ENCODE measurements at places on chromosomes 1 and 21. TPM values are rescaled to one million over a fixed set of nuclear protein-coding genes. Genes with fewer than 3 reads are reported as not detected.

- peak; percentile 30 for DNase-seq
- H3K36me3 ChIP-seq = no peaks in the 10 kb centered on the region
- no peaks in the 10 kb centered on the region for H3K27me3 ChIP-seq
- H3K4me3 ChIP-seq = no peak overlapping the region
- no peaks in the 10 kb centered on the region for H3K4me1 ChIP-seq
Observed at GRCh38 chr1:7218210-7218832, 433.1 kb downstream of the CAMTA1 start.

Gene AIM2
- 0.20 TPM for total RNA-seq

GRCh38 chr1:36881541-36881940 lies 152.8 kb downstream of the GRIK3 start:
- H3K36me3 ChIP-seq = no peaks in the 10 kb centered on the region
- H3K4me3 ChIP-seq = no peak overlapping the region
- no peak for DNase-seq
- no peak overlapping the region for H3K27ac ChIP-seq
- H3K4me1 ChIP-seq = no peaks in the 10 kb centered on the region

GRCh38 chr1:212629450-212630157 lies 21.0 kb downstream of the ATF3 start:
- no peaks in the 10 kb centered on the region for H3K4me1 ChIP-seq
- no peak overlapping the region for H3K27ac ChIP-seq
- H3K4me3 ChIP-seq = no peak overlapping the region
- H3K36me3 ChIP-seq = no peaks in the 10 kb centered on the region

Gene TNFRSF14
- 78.5 TPM for total RNA-seq

Gene CFAP141
- not detected for total RNA-seq

Gene F13B
- total RNA-seq = not detected

DNA sequence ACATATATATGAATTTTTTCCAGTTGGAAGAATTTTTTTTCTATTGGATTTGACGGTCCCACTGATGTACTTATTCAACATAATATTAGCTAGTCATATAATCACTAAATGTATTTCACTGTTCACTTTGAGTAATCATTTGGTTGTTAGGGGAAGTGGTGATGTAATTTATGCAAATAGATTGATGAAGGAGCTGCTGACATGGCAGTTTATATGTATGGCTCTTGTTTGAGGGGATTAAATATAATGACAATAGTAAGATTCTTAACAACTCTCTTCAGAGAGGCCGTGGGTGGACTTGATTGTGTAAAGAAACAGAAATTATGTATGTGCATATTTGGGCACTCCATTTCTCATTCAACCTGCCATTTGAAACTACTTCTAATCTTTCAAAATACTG lies 653.6 kb upstream of the ADGRL4 start:
- H3K27ac ChIP-seq = no peak overlapping the region
- no peaks in the 10 kb centered on the region for H3K27me3 ChIP-seq
- DNase-seq = no peak
- no peak overlapping the region for H3K4me3 ChIP-seq
- no peaks in the 10 kb centered on the region for H3K36me3 ChIP-seq
- H3K4me1 ChIP-seq = peaks cover 1% of the 10 kb centered on the region

Gene TMOD4
- 1.4 TPM for total RNA-seq

GRCh38 chr1:182669266-182669665 lies 15.1 kb downstream of the RGS8 start:
- no peak overlapping the region for H3K27ac ChIP-seq
- no peak overlapping the region for H3K4me3 ChIP-seq
- no peak for DNase-seq
- H3K36me3 ChIP-seq = no peaks in the 10 kb centered on the region
- H3K27me3 ChIP-seq = no peaks in the 10 kb centered on the region
- peaks cover 2% of the 10 kb centered on the region for H3K4me1 ChIP-seq

DNA sequence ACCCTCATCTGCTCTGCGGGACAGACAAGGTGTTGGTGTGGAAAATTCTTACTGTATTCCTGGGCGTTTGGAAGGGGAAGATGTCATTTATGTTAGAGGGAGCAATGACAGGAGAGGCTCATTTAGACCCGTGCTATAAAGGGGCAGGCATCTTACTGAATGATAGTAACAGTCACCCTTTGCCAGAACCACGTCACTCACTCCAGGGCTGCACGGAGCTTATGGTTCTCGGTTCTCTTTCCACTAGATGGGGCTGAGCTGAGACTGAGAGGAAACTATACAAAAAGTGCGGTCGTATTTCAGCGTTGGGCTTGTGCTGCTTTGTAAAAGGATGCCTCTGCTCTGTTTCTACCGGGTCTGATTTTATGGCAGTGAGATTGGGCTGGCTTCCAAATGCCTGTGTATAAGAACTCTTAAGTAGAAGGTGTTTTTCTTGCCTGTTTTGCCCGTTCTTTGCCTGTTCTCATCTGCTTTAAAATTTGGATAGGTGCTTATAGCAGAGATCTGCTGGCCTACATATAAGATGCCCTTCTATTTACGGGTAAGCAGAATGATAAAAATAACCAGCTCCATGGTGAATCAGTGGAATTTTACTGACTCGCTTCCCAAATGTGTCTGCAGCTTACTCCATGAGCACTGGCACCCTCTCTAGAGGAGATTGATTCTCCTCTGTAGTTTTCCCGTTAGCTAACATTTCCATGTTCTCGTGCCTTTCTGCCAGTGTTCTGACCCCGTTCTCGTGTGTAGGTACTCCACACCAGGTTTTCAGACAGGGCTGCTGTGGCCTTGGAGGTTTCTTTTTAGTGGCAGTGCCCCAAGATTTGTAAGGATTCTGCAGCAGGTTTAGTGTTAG lies 55.9 kb downstream of the MRPS6 start:
- H3K4me1 ChIP-seq = peaks cover 29% of the 10 kb centered on the region
- peak; percentile 43 for DNase-seq
- no peaks in the 10 kb centered on the region for H3K36me3 ChIP-seq
- peak overlapping the region; percentile 15 for H3K27ac ChIP-seq
- no peaks in the 10 kb centered on the region for H3K27me3 ChIP-seq
- no peak overlapping the region for H3K4me3 ChIP-seq

DNA sequence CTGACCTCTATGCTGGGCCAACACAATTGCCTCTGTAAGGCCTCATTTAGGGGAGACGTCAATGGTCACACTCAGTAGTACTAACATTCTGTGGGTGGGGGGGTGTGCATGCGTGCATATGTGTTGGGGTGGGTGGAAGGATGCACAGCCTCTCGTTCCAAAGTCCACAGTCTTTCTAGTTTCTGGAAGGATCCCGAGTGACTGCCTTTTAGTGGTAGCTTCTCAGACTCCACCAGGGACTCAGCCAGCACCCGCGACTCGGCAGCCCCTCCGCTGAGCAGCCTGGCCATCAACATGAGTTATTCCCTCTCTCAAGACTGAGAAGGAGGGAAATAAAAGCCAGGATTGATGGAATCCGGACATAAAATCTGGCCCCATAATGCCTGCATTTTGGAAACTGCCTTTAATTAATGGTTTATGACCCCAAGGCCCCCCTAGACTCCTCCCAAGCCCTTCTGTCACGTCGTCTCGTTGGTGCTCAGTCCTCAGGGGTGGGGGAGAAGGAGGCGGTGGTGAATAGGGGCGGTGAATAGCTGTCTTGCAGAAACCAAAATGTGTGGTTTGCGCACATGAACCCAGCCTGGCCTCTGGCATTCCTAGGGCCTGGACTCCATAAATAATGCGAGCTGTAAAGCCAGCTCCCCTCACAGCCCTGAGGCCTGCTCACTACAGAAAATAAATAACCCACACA lies 65.1 kb upstream of the TMEM51 start:
- DNase-seq = peak; percentile 30

- no peaks in the 10 kb centered on the region for H3K4me1 ChIP-seq
- H3K27ac ChIP-seq = no peak overlapping the region
- no peaks in the 10 kb centered on the region for H3K27me3 ChIP-seq
- H3K36me3 ChIP-seq = no peaks in the 10 kb centered on the region
Observed at GRCh38 chr1:78094639-78095038, 48.9 kb downstream of the GIPC2 start.

Gene ELAPOR1
- 2.1 TPM for total RNA-seq

- no peak overlapping the region for H3K27ac ChIP-seq
- no peaks in the 10 kb centered on the region for H3K27me3 ChIP-seq
- H3K36me3 ChIP-seq = no peaks in the 10 kb centered on the region
Observed at GRCh38 chr1:43293896-43294760, 6.7 kb upstream of the TIE1 start.

Gene SFPQ
- 217 TPM for total RNA-seq

Gene PPIH
- 32.8 TPM for total RNA-seq

Gene WNT9A
- 3.9 TPM for total RNA-seq

- H3K4me3 ChIP-seq = no peak overlapping the region
- peak; percentile 7 for DNase-seq
- H3K27ac ChIP-seq = no peak overlapping the region
- H3K4me1 ChIP-seq = no peaks in the 10 kb centered on the region
Observed at GRCh38 chr1:102550729-102551384, 554.1 kb upstream of the OLFM3 start.

DNA sequence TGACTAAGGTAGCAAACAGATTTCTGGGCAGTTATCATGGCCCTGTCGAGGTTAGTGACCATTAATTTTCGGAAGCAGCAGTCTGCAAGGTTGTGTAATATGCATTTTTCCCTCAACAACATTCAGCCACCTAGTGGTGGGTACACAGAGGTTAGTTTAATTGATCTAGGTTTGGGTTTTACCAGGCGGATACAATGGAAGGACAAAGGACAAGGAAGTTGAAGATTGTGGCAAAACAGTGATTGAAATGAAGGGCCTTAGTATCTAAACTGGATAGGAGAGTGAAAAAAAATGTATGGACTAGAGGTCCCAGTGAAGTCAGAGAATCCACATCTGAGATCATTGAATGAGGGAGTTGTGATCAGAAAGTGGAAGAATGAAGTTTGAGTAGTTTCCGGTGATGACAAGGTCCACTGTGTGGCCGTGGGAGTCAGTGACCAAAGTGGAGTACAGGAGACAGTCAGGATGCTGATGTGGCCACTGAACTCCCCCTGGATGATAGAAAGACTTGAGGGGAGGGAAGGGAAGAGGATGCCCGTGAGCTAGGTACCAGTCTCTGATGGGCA lies 2.8 kb downstream of the ARMH1 start:
- peaks cover 15% of the 10 kb centered on the region for H3K4me1 ChIP-seq
- no peaks in the 10 kb centered on the region for H3K36me3 ChIP-seq
- no peak overlapping the region for H3K4me3 ChIP-seq
- H3K27me3 ChIP-seq = no peaks in the 10 kb centered on the region
- no peak for DNase-seq

Gene OR2L2
- 0.17 TPM for total RNA-seq

GRCh38 chr1:109906160-109906838 lies 4.3 kb upstream of the CSF1 start:
- no peaks in the 10 kb centered on the region for H3K36me3 ChIP-seq
- H3K4me3 ChIP-seq = no peak overlapping the region
- DNase-seq = no peak
- H3K27me3 ChIP-seq = no peaks in the 10 kb centered on the region

GRCh38 chr1:96028071-96028470 lies 693.5 kb upstream of the PTBP2 start:
- H3K4me1 ChIP-seq = no peaks in the 10 kb centered on the region
- DNase-seq = no peak
- no peak overlapping the region for H3K27ac ChIP-seq
- H3K4me3 ChIP-seq = no peak overlapping the region
- H3K36me3 ChIP-seq = no peaks in the 10 kb centered on the region

Gene ATP1A2
- total RNA-seq = 32.8 TPM

DNA sequence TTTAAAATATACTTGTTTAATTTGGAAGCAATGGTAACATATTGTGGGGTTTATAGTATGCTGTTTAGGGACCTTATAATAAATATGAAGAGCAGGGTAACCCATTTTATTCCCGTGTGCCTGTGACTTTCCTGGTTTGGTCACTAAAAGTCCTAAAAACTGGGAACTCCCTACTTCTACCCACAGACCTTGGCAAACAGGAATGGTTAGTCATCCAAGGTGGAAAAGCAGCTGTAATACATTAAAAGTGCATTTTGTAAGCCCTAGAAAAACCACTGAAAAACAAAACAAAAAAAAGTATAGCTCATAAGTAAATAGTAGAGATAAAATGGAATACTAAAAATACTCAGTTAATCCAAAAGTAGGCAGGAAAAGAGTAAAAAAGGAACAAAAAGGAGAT lies 538.9 kb downstream of the LMO4 start:
- H3K27ac ChIP-seq = no peak overlapping the region
- no peaks in the 10 kb centered on the region for H3K36me3 ChIP-seq
- no peak overlapping the region for H3K4me3 ChIP-seq
- no peak for DNase-seq

GRCh38 chr1:29933067-29933466 lies 696.7 kb downstream of the PTPRU start:
- no peak overlapping the region for H3K27ac ChIP-seq
- no peaks in the 10 kb centered on the region for H3K4me1 ChIP-seq
- H3K4me3 ChIP-seq = no peak overlapping the region
- H3K27me3 ChIP-seq = no peaks in the 10 kb centered on the region
- no peak for DNase-seq

DNA sequence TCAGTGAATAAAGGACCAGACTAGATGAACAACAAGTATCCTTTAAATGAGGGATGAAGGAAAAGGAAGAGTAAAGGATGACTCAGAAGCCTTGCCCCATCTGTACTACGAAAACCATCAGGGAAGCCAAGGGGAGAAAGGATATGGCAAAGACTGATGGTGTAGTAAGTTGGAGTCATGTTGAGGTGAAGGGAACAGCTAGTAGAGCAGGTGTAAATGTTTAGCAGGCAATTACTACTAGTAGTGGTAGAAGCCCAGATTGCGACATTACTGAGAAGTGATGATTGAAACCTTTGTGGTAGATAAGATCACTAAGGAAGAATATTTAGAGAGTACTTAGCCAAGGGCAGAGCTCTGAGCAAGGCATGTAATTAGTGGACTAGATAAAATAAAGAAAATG lies 84.0 kb downstream of the PHTF1 start:
- no peaks in the 10 kb centered on the region for H3K36me3 ChIP-seq
- H3K27me3 ChIP-seq = no peaks in the 10 kb centered on the region
- H3K4me3 ChIP-seq = no peak overlapping the region
- no peak for DNase-seq

Gene GBP7
- 0.15 TPM for total RNA-seq

- H3K36me3 ChIP-seq = no peaks in the 10 kb centered on the region
- DNase-seq = no peak
- H3K27ac ChIP-seq = no peak overlapping the region
- no peaks in the 10 kb centered on the region for H3K4me1 ChIP-seq
Observed at GRCh38 chr21:18759751-18760161, 356.2 kb upstream of the TMPRSS15 start.

GRCh38 chr1:228081578-228082213 lies 812 bp upstream of the ARF1 start:
- peak overlapping the region; percentile 97 for H3K27ac ChIP-seq
- H3K27me3 ChIP-seq = no peaks in the 10 kb centered on the region
- peaks cover 21% of the 10 kb centered on the region for H3K4me1 ChIP-seq
- DNase-seq = no peak
- H3K36me3 ChIP-seq = no peaks in the 10 kb centered on the region

Gene TRIM17
- total RNA-seq = 1.7 TPM

Gene RYR2
- 5.4 TPM for total RNA-seq

DNA sequence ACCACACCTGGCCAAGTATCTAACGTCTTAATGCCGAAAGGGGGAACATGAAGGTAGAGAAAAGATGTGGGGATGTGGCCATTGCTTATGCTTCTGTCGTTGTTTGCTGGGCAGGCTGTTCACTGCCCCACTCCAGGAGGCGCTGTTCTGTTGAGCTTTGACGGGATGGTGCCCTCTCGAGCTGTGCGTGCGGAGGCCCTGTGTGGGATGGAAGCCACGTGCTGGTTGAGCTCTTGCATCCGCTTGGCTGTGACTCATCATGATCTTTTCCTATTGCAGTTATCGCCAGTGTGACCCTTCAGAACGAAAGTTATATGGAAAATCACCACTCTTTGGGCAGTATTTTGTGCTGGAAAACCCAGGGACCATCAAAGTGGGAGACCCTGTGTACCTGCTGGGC lies 26.3 kb downstream of the MTARC1 start:
- no peak for DNase-seq
- no peaks in the 10 kb centered on the region for H3K36me3 ChIP-seq
- H3K4me3 ChIP-seq = no peak overlapping the region
- no peaks in the 10 kb centered on the region for H3K27me3 ChIP-seq
- H3K27ac ChIP-seq = no peak overlapping the region

Gene TSTD1
- 50.5 TPM for total RNA-seq
